Central memory CD4-positive, alpha-beta T cell (primary cell): ENCODE measurements at places on chromosomes 7 and 10.

GRCh38 chr10:103395754-103396066 is 565 bp downstream of the ATP5MK start:
- DNase-seq: no peak

- peak; percentile 26 for DNase-seq
These were observed 620 bp downstream of the SLK start for GRCh38 chr10:103967448-103968071.

DNA sequence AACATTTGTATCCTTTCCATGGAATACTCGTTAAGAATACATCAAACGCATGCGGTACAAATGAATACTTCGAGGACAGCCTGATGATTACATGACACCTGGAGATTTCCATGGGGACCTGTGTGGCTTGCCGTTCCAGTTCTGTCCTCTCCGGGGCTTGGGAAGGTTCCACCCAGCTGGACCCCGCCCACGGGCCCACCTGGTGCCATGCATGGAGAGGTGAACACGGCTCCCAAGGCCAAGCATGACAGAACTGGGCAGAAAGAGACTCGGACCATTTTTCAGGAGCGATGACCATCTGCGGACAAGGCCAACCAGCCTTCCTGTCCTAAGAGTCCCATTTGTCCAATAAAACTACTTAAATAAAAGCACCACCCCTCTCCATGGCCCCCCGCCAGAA is 80.1 kb downstream of the TEX36 start:
- DNase-seq: no peak

- no peak for DNase-seq
These were observed 34.1 kb upstream of the KCNMA1 start for GRCh38 chr10:77671594-77672252.

- DNase-seq: peak; percentile 50
These were observed 11.5 kb downstream of the PMS2 start for GRCh38 chr7:5997210-5997808.

GRCh38 chr10:3528823-3529403 is 256.1 kb downstream of the KLF6 start:
- no peak for DNase-seq

- DNase-seq: no peak
These were observed 82.9 kb downstream of the NOD1 start for GRCh38 chr7:30395676-30396075.

GRCh38 chr7:51980313-51980712 is 663.7 kb upstream of the COBL start:
- DNase-seq: no peak

DNA sequence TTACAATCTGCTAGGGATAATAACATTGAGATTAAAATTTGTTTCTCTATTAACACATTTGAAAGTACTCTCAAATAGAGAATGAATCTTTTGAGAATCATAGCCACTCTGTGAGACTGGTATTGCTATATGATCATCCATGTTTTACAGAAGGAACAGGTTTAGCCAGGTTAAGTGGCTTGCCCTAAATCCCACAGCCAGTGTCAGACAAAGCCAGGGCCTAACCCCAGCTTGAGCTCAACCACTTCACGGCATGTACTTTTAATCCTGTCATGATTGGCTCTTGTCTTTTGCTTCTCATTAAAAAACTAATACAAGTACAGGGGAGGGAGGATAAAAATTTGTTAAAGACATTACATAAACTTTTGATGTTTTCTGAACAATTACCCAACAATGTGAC is 3.8 kb upstream of the ZNRF2 start:
- no peak for DNase-seq

GRCh38 chr7:127337581-127337980 is 54.9 kb downstream of the ZNF800 start:
- DNase-seq: no peak

DNA sequence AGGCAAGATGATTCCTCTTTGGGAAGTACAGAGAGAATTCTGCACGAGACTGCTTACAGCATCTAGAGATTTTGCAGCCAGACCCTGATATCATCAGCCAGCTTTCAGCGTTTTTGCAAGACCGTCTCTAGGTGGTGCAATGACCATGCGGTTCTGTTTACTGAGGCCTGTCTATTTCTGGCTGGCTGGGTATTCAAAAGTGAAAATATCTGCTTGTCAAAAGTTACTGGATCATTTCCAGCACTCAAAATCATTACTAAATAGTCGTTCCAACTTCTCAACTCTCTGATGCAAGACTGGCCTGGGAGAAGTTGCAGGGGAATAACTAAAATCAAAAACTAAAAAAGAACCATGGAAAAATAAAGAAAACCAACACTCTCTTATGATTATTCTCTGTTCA is 240.1 kb downstream of the ELMO1 start:
- DNase-seq: peak; percentile 28

DNA sequence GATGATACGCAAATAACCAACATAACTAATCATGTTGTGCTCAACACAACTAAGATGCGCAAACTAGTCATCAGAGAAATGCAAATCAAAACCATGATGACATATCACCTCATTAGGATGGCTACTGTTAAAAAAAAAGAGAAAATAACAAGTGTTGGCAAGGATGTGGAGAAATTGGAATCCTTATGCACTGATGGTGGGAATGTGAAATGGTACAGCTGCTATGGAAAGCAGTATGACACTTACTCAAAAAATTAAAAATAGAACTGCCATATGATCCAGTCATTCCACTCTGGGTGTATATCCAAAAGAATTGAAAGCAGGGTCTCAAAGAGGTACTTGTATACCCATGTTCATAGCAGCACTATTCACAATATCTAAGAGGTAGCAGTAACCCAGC is 42.9 kb downstream of the SLIT1 start:
- DNase-seq: no peak

- DNase-seq: no peak
These were observed 6.1 kb upstream of the PDGFA start for GRCh38 chr7:525740-526139.

GRCh38 chr10:73810735-73811465 is 498 bp downstream of the NDST2 start:
- DNase-seq: peak; percentile 69

GRCh38 chr10:84238909-84239308 is 2.4 kb downstream of the LRIT1 start:
- DNase-seq: no peak

GRCh38 chr7:93284908-93285307 is 52.7 kb downstream of the VPS50 start:
- no peak for DNase-seq

DNA sequence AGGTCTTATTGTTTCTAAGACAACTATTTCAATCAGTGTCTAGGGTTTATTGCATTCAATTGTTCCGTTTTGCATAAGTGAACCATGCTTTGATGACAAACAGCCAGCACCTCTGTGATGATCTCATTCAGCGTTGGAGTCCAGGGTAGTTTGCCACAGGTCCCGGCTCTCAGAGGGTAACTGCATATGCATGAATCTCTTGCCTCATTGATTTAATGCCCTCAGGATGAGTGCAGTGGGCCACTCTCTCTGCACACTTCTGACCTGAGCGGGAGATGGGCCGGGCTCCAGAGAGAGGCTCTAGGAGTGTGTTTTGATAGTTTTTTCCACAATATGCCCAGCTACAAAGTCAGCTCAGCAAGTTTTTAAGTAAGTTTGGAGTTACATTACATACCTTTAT is 83.9 kb downstream of the HECW1 start:
- no peak for DNase-seq

DNA sequence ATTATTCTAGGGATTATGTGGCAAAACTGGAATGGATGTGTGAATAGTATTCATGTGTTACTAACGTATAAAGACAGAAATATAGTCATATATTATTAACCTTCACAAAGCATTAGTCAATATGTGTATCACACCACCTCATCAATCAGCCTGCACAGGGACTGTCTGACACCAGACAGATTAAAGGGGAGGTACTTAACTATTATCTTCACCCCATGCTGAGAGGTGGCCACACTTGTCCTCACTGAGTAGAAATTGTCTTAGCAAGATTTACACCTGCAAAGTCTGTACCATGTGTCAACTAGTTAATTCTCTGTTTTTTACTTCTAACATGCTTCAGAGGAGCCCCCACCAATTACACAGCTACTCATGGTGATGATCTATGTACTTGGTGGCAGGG is 146.3 kb upstream of the LRGUK start:
- no peak for DNase-seq

- no peak for DNase-seq
These were observed 57.1 kb downstream of the BPGM start for GRCh38 chr7:134703782-134704181.

DNA sequence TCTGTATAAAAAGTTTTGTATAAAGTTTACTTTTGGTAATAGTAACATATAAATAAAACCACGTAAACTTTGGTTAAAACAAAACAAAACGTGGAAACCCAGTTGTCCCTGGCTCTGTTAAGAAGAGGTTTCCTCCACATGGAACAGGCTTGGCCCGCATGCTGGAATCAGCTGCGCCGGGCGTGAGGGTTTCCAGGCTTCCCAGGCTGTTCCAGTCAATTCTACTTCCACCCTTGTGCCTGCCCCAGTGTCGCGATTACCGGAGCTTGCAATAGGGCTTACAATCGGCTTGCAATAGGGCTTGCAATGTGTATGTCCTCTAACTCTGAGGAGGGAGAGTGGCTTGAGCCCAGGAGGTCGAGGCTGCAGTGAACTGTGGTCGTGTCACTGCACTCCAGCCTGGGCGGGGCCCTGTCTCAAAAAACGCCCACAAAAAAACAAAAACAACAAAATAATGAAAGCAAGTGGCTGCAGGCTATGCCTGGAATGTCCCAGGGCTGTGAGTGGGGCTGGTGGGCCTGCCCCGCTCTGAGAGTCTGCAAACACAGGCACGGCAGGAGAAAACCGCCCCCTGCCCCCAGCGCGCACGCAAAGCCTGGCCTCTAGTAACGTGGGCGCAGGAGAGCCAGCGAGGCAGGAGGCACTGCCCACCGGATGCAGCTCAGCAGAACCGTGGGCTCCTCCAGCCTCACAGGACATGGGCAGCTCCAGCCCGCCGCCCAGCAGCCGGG is 16.3 kb downstream of the CYP2W1 start:
- DNase-seq: no peak

DNA sequence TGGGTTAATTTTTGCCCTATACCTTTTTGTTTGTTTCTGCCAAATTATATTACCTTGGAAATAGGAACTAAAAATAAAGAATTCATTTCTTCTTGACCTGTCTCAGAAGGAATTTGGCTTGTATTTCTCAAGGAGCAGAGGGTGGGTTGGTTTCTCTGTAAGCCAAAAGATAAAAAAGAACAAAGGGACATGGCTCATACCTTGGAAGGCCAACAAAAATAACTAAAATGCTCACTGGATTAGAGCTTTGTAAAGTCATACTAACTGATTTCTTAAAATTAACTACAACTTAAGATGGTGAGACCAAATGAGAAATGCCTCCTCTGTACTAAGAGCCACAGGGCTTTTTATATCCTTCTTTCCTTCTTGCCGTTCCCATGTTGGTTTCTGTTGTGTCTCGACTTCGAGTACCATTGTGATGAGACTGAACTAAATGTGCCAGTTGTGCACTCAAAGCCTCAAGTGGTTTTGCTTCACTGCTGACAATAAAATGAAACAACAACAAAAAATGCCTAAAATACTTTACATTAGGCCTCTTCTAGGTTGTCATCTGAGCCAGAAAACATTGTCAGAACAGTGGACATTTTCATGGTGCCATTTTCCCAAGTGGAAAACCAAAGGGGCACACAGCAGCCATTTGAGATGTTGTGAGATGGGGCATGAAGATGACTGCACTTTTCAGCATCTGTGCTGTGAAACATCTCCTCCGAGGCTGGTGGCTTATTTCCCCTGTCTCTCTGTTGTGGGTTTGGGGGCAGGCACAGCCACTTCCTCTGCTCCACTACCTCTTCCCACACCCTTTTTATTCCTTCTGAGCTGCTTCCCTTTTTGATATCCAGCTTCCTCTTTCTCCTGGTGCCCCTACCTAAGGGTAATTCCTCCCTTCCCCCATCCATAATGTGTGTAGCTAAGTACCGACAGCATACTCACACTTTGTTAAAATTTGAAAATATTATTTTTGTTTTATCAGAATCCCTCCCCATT is 51.8 kb upstream of the AGR3 start:
- no peak for DNase-seq

DNA sequence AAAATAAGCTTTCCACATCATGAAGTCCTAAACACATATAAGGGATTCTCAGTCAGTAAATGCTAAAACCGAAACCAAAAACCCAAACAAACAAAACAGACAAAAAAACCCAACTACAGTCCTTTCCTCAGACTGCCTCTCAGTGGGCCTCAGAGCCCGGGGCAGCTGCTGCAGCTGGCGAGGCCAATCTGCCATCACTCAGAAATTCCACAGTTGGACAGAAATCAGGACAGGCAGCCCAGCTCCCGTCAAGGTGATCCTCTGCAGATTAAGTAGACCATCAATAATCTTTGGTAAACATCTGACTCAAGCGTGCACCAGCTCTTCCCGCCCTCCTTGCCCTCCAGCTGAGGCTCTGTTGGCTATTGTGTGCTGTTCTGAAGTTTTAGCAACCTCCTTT is 142.2 kb downstream of the ATXN7L1 start:
- no peak for DNase-seq

DNA sequence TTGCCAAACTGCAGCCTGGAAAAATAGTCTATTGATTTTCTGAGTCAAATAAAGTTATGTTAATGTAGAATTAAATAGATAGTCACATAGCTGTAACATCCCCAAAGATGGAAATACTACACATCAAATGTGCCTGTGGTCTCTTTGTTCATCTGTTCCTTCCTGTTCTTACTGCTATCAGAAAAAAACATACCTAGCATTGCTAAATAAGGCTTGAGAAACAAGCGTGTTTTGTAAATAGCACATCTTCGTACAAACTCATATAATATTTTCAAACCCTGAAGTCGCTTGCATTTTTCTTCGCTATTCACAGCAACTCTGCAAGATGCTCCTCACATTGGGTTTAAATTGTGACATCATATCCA is 116.1 kb downstream of the KLF6 start:
- peak; percentile 80 for DNase-seq

GRCh38 chr7:36019980-36020379 is 133.1 kb upstream of the EEPD1 start:
- DNase-seq: no peak

- no peak for DNase-seq
These were observed 257.5 kb downstream of the INHBA start for GRCh38 chr7:41445432-41445831.

DNA sequence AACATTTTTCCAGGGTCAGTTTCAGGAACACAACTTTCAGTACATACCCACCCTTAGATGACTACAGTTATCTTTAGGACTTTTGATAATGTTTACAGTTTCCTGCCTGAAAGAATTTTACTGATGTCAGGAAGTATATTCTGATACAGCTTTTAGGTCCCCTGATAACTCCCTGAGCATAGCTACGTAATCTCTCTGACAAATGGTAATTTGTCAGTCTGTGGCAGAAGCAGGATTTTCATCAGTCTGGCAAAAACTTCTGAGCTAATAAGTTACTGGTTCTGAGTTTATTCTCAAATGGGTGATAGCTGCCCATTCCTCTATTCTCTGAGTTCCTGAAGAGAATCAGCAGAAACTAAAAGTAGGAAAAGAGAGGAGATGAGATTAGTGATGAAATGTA is 270.1 kb upstream of the MTPN start:
- no peak for DNase-seq
